ENCODE measurements at places on chromosomes 4 and X.

DNA sequence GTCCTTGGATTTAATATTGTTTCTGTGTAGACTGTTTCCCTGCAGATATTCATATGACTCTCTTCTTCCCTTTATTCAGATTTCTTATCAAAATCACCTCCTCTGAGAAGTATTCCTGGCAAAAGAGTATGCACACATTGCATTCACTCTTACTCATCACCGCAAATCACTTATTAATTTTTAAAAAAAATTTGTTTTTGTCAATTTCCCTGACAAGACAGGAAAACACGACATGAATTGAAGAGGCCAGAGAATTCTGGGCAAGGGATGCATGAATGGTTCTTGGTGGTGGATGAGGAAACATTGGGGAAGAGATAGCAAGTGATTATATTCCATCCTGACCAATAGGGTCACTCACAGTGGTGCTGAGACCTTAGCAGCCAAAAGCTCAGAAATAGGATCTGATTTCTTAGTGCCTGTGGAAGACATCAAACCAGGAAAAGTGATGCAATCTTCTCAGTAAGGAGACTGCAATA, 522.5 kb upstream of the AGA start:
- no peak for DNase-seq

GRCh38 chrX:70013466-70014381, 36.0 kb downstream of the AWAT2 start:
- no peak for DNase-seq

DNA sequence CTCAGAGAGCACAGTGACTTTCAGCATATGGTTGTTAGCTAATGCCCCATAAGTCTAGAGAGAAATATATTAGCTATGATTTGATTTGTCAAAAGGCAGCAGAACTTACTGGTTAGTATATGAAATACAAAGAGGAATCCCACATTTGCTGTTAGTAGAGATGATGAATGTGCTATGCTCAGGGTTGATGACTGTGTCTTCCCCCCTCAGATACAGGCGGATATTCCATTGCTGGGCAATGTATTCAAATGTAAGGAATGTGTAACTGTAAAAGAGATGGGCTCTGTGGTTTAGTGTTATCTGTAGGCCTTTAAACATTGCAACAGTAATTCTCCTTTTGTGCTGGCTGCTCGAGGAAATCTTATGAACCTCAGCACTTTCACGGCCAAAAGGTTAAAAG, 528.9 kb upstream of the ARX start:
- no peak for DNase-seq

DNA sequence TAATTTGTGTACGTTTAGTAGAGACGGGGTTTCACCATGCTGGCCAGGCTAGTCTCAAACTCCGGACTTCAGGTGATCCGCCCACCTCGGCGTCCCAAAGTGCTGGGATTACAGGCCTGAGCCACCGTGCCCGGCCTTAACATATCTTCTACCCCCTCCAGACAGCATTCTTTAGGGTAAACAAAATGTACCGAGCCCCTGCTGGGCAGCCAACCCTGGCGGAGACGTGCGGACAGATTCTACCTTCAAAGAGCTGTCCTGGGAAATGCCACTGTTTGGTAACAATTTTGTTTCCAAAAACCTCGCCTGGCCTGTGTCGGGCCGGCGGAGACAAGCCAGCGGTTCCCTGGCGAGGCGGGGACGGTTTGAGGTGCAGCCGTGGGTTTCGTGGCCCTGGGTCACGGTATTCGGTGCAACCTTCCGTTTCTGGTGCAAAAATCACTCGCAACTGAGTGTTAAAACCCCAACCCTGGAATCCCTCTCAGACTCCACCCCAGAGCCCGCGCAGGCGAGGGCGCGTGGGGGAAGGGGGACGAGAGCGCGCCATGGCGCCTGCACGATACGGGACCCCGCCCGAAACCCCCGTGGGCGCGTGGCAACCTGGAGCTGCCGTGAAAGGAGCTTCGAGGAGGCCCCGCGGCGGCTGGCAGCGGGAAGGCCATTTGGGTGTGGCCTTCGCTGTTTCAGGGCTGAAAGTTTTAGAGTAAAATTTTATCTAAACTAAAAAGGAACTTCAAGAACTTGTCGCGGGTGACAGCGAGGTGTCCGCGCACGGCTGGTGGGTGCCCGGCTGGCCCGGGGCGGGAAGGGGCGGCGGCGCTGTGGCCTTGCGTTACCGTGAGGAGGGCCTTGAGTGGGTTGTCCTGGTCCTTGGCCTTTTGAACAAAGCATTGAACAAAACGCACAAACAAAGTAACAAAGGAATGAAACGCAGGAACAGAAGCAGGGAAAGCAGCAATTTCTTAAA, 17.0 kb downstream of the MRFAP1 start:
- no peak for DNase-seq

- no peak for DNase-seq
Measured at GRCh38 chrX:88982183-88982582, 235.2 kb downstream of the CPXCR1 start.
